ENCODE measurements at places on chromosomes 6 and 20.
A peak's percentile ranks its signal among the peaks of the same experiment; 100 is the strongest.

DNA sequence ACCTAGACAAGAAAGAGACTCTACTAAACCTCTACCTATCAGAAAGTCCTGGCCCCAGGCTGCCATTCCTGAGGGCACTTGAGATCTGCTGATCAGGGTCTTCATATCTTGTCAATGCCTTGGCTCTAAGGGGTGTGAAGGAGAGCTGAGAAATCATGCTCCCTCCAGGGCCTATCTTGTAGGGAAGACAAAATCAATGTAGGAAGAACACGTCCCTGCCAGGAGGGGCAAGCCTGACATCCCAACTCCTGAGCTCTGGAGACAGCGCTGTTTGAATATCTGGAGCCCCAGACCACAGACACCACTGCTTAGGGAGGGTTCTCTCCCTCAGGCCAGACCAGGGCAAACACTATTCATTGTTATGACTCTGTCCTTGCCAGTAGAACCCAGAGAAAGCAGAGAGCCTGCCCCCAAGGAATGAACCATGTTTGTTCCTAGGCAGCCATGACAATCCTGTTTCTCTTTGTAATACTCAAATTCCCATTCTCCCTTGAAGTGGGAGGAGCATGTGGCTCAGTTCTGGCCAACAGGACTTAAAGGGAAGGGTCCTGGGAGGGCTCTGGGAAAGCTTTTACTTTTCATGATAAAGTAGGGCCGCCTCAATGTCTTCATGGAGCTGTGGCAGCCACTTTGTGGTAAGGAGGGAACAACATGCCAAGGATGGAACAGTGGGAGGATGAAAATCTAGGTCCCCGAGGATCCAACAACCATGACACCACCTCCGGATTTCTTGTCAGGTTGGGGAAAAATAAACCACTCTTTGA, 1.8 kb upstream of the FASTKD5 start:
- DNase-seq = no peak

DNA sequence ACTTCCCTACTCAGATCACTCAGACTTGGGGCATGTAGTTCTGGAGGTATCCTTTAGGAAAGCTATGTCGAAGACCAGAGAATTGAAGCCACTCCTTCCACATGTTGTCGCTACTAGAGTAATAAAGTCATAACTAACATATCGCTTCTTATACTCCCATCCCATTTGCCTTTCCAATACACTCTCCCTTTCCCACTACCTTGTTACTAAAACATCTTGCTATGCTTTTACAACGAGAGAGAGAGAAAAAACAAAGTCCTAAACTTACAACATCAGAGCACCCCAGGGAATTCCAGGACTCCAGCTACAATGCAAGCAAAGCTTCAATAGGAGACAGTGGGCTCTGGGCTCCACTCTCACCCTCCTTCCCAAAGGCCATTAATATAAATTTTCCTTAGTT, 5.1 kb upstream of the LAMP5 start:
- no peak for DNase-seq

DNA sequence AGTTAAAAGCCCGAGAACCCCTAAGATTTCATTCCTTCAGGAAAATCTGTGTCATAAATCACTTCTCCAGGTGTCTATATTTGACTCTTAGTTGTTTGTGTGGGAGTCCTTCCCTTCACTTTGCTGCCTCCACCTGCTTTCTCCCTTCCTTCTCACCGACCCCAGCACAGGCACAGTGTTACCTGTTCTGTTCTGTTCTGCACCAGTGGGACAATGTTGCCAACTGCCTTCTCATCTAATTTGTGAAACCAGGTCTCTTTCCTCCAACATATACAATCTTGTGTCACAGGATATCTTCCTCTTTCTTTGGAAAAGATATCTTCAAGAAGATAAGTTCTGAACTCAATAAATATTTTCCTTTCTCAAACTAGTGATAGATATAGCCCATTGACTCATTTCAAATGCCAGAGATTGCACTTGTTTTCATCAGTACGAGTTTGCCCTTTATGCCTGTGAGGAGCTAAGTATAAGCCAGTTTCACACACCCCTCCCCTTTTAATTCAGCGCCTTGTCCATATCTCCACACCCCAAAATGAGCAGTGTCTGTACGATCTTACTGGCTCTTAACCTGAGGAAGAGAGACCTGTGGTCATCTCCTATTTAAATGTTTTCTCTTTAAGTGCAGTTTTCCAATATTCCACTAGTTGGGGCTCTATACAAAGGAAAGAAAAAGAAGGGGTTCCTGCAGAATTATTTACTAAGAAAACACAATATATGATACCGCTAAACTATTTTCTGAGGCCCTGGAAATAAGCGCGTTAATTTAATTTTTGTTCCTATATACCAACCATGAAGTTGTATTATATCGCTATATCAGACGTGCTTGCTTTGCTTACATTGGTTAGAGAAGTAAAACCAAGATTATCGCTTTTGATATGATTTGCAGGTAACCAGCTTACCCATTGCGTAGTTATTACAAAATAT, 81.6 kb upstream of the PREP start:
- DNase-seq = no peak

GRCh38 chr6:122081921-122082320, 317.5 kb upstream of the HSF2 start:
- DNase-seq = no peak

DNA sequence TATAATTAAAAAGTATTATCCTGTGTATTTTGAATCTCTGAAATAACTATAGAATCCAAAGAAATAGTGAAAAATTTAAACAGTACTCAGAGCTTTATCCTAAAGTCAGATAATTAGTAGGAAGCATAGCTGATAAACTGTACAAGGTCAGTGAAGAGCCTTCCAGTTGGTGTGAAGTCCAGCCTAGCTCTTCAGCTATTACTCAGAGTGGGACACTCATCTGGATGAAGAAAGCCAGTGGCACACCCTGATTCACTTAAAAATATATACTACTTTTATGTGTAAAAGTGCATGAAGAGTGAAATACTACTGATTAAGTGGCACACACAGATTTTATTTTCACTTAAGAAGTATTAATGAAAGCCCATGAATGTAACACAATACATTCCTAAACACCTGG, 3.1 kb downstream of the IFNGR1 start:
- no peak for DNase-seq

DNA sequence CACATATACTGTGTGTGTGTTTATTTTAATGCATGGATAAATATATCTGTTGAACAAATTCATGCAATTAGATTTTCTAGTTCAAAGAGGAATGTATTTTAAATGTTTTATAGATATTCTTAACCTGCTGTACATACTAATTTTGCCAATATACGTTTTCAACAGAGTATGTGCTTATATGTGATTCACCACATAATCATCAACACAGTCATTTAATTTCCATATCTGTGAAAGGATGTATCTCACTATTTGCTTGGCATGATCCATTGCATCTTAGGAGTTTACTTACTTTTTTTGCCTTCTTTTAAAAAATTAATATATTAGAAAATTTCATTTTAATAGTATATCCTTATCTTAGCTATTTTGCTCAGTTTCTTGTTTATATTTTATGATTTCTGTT, 902.3 kb upstream of the CITED2 start:
- DNase-seq = no peak

GRCh38 chr20:22890594-22891300, 144.4 kb upstream of the SSTR4 start:
- no peak for DNase-seq

DNA sequence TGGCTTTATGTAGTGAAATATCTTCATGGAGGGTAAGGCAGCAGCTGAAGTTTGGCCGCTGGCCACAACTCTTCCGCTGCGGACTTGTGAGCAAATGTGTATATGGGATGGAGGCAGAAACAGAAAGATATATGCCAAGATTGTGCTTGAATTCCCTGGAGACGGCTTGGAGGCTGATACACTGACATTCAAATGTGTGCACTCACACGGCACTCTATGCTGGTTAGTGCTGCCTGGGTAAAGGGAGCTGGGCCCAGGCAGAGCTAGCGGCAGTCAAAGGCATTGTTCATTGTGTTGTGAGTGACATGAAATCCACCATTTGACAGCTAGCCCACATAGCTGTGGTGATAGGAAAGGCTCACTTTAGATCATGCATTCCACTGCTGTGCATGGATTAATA, 202.7 kb downstream of the CLIC5 start:
- DNase-seq = no peak

DNA sequence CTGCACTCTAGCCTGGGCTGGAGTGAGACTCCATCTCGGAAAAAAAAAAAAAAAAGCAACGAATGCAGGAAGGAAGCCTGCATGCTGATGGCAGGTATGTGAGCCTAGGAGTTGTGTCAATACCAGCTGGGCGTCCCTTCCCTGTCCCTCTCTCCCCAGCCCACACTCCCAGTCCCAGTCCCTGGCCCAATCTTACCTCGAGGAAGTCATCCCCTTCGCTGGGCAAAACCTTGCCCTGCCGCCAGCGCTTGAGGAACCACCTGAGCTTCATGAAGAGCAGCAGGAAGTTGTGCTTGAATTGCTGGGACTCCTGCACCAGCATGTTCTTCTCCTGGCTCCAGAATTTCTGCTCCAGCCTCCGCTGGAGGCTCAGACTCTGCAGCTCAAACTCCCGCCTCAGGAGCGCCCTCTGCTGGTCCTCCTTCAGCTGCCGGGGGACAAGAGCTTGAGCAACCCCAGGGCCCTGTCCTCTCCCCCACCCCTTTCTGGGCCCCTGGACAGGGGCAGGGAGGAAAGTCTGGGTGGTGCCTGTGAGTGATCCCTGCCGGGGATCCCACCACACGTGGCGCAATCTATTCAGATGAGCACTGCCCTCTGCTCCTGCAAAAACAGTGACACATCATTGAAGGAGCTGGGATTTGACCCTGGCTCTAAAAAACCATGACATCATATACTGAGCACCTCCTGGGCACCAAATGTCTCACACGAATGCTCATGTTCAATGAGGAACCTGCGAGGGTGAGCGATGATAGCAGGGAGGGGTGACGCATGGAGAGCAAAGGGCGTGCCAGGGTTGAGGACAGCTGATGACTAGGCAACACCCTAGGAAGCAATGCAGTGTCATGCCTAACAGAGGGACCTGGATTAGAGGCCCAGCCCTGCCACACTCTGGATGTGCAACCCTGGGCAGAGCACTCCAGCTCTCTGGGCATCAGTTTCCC, 35.0 kb upstream of the DSN1 start:
- DNase-seq = peak; percentile 49

- DNase-seq = no peak
Measured at GRCh38 chr6:98230250-98230649, 604.1 kb upstream of the POU3F2 start.

DNA sequence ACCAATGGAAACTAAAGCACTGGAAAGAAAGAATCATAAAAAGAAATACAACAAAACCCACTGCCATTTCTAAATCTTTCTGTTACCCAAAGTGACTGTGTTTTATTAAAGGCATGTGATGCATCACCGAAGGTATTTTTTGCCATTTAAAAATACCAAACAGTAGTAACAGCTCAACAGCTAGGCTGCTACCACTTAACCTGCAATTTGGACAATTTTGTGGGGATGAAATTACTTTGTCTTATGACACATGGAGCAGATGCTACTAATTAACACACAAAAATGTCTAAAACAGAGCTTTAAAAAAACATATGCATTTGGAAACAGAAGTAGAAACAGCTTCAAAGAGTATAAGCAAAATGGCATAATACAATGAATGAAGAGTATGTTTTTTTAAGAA, 97.4 kb downstream of the ATXN1 start:
- DNase-seq = no peak

DNA sequence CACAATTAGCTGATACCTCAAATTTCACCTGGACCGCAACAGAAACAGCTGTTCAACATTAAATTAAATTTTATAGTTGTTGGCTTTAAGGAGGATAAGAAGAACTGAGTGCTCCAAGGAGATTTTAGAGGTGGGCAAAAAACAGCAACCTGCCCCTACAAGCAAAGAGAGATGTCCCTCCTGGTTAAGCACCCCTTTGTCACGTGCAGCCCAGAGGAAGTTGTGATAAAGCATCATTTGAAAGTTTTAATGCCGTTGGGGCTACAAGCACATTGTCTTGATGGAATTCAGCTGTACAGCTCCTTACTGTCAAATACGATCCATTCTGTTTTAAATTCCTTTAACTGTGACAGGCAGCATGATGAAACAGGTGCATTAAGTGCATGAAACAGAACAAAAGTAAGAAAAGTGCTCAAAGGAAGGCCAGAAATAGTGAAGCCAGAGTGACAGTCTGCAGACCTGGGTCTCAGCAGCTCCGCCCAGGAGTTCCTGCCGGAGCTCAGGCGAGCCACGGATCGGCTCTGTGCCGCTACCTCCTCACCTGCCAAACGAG, 195.0 kb downstream of the GMPR start:
- no peak for DNase-seq

DNA sequence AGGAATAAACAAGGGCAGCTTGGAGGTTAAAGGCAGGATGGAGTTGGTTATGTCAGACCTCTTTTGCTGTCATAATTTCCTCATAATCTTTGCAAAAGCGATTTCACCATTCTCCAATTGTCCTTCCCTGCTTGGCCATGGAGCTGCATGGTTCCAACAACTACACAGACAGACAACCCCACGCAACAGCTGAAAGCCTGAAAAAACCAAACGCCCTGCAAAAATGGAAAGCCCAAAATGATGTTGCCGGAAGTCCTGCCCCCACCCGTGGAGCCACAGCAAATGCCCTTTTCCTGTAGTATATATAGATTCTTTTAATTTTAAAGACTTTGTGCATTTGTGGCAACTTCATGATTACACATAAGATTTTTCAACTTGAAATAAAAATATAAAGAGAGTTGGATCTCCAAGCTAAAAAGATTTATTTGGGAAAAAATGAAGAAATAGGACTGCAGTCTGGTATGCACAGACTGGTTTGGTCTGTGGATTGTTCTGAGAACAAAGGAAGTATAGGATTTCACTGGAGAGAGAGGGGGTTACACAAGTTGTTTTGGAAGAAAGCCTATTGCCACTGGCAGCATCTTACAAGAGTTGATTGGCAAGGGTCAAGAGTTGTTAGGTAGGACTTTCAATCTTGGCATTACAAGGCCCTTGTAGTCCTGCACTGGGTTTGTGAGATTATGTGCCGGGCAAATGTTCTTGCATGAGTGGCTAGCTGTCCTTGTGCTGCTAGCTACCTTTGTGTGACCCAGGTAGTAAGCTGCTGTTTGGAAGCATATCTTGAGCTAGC, 190.0 kb downstream of the C6orf118 start:
- no peak for DNase-seq

- DNase-seq = no peak
Measured at GRCh38 chr20:63749597-63750508, 10.3 kb downstream of the SLC2A4RG start.

DNA sequence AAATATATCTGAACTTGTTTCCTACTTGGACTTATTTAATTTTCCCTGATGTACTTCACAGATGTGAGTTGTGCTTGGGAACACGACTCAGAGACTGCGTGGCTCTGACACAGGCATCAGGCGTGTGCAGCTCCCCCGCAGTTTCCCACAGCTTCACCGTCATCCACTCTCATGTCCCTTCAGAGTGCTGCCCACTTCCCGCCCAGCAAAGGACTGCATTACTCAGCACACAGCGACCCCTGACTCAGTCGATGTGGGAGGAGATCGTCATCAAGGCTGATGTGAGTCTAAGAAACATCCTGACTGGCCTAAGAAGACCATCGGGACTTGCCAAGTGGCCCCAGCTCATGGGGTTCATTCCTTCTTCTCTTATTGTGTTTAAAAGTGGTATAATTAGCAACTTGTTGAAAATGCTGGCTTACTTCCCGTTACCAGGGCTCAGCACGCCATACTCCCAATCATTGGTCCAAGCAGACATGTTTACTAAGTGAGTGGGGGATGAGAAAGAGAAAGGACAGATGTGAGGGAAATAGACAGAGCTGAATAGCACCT, 539.4 kb upstream of the JARID2 start:
- no peak for DNase-seq

- DNase-seq = no peak
Measured at GRCh38 chr6:153101461-153101860, 29.6 kb downstream of the RGS17 start.

GRCh38 chr6:137677709-137678108, 183.5 kb upstream of the OLIG3 start:
- DNase-seq = no peak
